ENCODE measurements at places on chromosomes 11 and 22.

DNA sequence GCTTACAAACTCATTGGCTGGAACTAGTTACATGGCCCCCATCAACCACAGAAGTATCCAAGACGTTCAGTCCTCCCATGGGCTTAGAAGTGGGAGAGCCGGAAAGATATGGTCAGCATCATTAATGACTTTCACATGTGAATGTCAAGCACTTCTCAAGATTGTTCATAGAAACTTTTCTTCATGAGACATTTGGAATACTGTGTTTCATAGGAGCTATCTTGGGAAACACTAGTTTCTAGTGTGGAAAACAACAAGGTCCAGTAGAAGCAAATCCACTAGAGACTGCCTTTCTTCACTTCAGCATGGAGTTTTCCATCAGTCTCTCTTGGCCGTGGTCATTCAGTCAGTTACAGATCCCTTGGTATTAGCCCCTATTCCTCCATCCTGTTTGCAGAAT, 160.9 kb downstream of the C11orf91 start:
- DNase-seq, result no peak

DNA sequence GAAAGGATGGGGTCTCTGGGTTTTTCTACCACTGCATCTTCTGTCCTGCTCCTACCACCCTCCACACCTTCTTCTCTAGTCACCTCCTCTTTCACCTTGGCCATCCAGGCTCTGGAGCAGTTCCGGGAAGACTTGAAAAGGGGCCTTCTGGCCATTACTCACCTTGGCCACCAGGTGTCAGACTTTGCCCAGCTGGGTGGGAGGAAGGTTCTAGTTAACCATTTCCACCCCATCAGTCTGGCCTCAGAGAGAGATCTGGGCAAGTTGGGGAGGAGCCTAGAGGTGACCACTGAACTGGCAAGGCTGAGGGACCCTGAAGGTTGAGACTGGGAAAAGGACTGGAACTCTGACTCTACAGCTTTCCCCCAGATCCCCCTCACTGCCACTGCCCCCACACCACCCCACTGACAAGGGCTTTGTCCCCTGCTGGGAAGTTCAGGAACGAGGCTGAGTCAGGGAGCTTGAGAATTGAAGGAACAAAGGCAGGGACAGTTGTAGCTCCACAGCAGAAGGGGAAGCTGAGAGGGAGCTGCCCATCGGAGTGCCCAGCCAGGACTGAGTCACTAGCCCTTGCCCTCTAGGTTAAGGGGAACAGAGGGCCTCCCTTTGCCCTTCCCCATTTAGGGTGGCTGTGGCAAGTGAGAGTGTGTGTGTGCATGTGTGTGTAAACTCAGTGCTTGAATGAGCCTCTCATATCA, 3.7 kb upstream of the POLD4 start:
- peak; percentile 83 for DNase-seq

DNA sequence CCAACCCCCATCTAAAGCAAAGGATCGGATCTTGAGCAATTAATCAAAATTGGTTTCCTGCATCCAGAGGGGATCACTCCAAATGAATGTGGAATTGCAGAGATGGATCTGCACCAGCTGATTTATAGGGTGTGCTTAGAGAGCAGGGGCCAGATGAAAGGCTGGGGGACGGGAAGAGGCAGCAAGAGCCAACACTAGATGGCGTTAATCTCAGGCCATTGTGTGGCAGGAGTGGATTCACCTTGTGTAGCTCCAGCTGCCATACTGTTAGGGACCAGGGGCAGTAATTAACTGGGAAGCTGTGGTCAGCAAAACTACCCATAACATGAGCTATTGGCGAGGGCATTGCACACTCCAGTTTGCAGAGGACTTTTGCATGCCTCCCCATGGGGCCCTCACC, 35.6 kb downstream of the SERPINH1 start:
- peak; percentile 69 for DNase-seq

DNA sequence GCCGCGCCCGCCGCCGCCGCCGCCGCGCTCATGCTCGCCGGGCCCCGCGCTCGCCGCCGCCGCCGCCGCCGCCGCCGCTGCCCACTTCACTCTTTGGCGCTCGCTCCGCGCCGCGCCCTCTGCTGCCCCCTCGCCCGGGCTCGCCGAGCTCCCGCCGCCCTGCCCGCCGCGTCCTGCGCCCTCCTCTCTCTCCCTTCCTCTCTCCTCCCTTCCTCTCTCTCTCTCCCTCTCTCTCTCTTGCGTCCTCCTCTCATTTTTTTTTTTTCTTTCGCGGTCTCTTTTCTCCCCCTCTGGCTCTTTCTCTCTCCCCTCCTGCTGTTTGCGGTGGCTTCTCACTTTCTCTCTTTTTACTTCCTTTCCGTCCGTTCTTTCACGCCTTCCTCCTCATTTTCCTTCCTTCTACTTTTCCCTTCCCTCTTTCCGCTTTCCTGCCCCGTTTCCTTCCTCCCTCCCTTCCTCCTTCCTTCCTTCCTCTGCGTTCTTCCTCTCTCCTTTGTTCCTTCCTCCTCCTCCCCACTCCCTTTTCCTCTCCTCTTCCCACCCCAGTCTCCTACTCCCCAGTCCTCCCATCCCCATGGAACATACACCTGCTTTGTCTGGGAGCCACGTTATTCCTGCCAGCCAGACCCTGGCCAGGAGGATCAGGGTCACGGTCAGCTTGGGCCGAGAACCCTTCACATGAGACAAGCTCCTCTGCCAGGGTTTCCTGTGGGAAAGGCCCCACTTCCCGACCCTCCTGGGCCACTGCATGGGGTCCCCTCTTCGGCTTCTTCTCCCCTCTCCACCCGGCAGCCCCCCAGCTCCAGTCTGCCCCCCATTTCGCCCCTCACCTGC, 19.3 kb upstream of the SHISAL1 start:
- no peak for DNase-seq

DNA sequence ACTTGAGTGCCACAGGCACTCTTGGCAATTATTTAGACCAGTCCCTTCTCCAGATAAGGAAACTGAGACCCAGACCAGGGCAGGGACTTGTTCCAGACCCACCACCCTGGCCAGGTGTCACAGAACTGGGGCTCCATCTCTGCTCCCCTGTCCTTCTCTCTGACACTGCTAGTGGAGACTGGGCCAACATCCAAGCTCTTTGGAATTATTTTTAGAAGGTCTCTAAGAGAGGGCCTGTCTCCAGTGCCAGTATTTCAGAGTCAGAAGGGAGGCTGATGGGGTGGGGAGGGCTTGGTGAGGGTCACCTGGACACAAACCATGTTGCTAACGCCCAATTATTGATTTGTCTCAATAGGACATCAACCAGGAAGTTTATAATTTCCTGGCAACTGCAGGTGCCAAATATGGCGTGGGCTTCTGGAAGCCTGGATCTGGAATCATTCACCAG, 32.7 kb downstream of the POLR3H start:
- DNase-seq, result no peak

DNA sequence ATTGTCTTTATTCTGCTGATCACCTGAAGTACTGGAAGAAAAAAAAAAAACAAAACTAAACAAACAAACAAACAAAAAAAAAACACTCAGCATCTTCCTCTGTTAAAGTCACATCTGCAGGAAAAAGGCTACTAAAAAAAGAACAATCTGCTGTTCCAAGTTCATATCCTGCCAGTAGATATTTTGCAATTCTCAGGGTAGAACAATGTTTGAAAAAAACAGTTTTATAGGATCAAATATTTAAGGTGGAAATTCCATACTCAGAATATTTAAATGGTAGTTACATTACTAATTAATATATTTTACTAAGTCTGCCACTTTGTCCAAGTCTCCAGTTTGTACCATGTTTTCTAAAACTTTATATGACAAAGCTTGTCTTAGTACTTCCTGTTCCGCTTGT, 175.2 kb downstream of the SBF2 start:
- no peak for DNase-seq

GRCh38 chr11:18650859-18651557, 16.9 kb upstream of the SPTY2D1 start:
- DNase-seq, result peak; percentile 43

- DNase-seq, result no peak
Observed at GRCh38 chr22:27370987-27371386, 430.6 kb downstream of the MN1 start.

GRCh38 chr11:14370496-14370895, 11.5 kb upstream of the RRAS2 start:
- DNase-seq, result no peak

DNA sequence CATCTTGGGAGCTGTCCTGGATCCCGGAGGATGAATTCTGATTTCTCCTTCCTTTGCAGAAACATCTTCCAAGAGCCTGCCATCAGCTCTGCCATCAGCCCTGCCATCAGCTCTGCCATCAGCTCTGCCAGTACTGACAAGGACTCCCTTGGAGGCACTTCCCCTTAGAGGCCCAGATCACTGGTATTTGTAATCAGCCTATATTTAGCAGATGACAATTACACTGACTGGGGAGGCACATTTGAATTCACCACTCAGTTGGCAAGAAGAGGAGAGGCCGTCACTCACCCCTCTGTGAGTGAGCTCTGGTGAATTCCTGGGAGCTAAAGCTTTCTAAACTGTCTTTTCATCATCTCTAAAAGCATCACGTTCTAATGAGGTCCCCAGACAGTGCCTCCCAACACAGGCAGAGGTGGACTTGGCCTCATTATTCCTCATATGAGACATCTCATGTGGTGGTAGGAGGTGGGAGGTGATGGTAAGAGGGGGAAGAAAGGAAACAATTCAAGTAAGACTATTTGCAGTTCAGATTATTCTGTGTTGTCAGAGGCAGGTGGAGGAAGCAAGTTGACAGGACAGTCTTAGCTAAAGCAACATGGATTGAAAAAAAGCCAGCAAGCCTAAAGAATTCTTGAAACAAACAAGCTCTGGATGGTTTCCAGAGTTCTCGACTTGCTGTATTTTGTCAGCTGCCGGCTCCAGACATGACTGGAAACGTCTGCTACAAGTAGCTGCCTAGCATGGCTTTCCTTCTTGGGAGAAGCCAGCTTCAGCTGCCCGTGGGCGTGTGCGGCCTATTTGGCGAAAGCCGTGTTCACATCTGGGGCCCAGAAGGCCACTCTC, 771.7 kb downstream of the TBC1D22A start:
- DNase-seq, result no peak

- DNase-seq, result peak; percentile 70
Observed at GRCh38 chr11:65588199-65589054, 7.2 kb downstream of the KCNK7 start.

DNA sequence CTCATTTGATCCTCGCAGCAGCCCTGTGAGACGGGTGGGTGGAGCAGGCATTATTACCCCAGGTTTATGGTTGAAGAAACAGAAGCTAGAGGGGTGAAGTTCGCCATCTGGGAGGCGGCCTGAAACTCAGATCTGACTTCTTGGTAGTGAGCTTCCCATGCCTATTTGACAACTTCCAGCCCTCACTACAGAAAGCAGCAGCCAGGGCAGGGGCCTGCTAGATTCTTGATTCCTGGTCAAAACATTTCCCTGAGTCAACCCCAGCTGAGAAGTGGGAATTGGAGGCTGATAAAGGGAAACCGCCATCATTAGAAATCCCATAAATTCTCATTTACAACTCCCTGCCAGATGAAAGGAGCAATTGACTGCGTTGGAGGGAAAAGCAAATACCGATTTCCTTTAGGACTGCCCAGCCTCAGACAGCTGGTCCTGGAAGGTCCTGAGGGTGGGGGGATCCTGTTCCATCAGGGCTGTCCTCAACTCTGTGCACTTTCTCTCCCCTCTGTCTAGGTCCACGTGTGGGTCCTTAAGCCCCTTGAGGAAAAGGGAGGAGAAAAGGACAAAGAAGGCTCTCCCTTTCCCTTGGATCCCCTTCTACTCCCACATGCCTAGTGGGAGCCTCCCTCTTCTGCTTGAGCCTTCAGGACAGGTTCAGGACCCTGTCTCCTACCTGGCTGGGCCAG, 10.2 kb upstream of the NECTIN1 start:
- DNase-seq, result no peak

- DNase-seq, result no peak
Observed at GRCh38 chr11:36874291-36874690, 276.3 kb upstream of the RAG2 start.

DNA sequence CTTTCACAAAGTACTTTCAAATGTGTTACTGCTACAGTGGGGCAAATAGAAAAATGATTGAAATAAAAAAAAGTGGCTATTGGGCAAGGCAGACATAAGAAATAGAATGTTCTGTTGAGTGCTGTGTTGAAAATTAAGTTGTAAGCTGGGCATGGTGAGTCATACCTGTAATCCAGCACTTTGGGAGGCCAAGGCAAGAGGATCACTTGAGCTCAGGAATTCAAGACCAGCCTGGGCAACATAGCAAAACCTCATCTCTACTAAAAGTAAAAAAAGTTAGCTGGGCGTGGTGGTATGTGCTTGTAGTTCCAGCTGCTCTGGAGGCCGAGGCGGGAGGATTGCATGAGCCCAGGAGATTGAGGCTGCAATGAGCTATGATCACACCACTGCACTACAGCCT, 26.9 kb upstream of the LDHA start:
- DNase-seq, result no peak

Measured in HAP-1 (cell line).